ENCODE measurements at places on chromosomes 4 and X. TPM values are rescaled to one million over a fixed set of nuclear protein-coding genes. Genes with fewer than 3 reads are reported as not detected.

The CENPVL1 gene
- total RNA-seq: not detected

GRCh38 chrX:31061091-31061490, 10.8 kb downstream of the FTHL17 start:
- no peak for DNase-seq

The CNKSR2 gene
- total RNA-seq: not detected

The CSAG1 gene
- total RNA-seq: not detected

The LNX1 gene
- total RNA-seq: 4.0 TPM

GRCh38 chr4:7909463-7910262, 30.0 kb downstream of the AFAP1 start:
- no peak for DNase-seq

DNA sequence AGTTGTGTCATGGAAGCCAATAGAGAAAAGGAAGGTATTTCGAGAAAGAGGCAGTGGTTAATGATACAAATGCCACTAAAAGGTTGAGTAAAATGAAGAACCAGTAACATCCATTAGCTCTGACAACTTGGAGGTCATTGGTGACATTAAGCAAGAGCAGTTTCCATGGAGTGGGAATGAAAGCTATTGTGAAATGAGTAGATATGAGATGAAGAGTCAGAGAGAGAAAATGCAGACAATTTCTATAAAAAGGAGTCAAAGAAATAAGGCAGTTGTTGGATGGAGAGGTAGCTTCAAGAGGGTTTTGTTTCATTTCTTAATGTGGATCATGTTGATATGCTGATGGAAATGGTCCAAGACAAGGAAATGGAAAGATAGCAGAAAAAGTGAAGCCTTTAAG, 9.6 kb upstream of the AMTN start:
- DNase-seq: no peak

DNA sequence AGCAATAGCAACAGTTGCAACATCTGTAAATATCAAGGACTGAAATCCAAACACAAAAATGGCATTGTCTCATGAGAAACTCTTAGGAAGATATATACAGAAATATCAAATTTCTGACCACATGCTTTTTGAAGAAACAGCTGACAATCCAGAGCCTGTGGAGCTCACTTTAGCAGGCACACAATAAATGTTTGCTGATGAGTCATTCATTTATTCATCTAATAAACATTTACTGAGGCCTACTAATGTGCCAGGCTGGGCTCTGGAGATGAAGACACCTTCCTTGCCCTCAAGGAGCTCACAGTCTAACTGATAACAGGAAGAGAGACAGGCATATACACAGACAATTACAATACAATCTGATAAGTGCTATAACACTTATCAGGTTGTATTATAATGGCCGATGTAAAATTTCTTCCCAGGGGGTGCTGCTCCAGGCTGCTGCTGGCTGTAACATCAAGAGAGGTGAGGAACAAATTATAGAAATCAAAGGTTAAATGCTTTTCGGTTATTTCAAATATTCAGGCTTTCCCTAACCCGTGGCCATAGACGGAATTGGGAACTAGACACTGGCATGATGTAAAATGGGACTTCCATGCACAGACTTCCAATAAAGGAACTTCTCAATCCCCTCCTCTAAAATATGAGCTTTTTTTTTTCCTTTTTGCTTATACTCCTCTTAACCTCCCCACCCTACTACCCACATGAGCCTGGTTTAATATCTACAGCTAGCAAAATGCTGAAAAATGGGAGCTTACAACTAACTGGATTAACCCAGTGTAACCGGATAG, 16.8 kb upstream of the ZCCHC13 start:
- no peak for DNase-seq

GRCh38 chrX:48498374-48498809, 10.4 kb upstream of the PORCN start:
- DNase-seq: no peak

- DNase-seq: no peak
Observed at GRCh38 chrX:124033821-124034220, 72.3 kb downstream of the STAG2 start.

- DNase-seq: no peak
Observed at GRCh38 chr4:61445374-61446063, 245.4 kb downstream of the ADGRL3 start.

GRCh38 chr4:177251237-177251636, 58.4 kb upstream of the NEIL3 start:
- DNase-seq: no peak

GRCh38 chr4:174663216-174663615, 140.9 kb upstream of the HPGD start:
- DNase-seq: no peak

The EDA gene
- total RNA-seq: 2.5 TPM

- DNase-seq: peak; percentile 54
Observed at GRCh38 chr4:159445692-159446091, 342.8 kb downstream of the RAPGEF2 start.

GRCh38 chr4:3819210-3819919, 53.2 kb downstream of the ADRA2C start:
- DNase-seq: no peak

The USP51 gene
- 0.39 TPM for total RNA-seq

DNA sequence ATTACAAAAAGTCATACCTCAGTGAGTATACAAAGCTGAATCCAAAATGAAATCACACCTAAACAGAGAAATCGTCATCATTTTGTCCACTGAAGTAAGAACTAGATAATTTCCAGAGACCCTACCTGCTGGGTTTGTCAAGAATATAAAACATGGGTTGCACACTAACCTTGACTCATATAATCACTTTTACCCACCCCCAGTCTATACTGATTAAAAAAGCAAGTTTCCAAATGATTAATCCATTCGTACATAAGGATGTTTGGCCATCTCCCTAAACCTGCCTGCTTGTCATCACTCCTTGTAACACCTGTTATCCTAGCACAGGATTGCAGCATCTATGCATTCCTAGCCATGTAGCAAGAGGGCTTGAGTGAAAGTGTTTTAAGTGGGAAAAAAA, 4.7 kb downstream of the RAP2C start:
- no peak for DNase-seq
